ENCODE measurements at places on chromosomes 11 and 22.
A peak's percentile ranks its signal among the peaks of the same experiment; 100 is the strongest.

DNA sequence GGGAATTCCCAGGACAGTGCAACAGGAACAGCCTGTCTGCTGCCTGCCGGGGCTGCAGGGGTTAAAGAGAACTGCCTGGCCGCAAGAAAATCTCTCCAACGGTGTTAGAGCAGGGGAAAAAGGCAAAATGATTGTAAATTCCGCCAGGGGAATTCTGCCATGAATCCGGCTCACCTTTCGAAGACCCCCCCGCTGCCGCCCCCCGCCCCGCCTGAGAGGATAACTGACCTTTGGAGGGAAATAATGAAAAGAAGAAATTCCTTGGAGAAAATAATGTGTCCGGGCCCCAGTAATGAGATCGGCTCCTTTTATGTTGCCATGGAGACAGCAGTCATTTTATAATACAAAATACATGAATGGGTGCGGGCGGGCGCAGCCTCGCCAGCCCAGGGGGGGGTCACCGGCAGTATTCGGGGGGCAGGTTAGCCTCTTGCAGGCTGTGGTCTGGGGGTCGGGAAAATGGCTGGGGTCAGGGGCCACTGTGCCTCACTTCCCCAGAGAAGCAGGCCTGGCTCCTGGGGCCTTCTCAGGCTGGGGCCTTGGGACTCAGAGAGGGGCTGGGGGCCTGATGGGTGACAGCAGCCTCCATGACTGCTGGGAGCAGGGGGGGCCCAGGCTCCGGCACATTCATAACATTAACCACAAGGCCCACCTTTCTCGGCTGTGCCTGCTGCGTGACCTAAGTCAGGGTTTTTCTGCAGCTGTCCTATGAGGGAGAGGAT lies 228.1 kb downstream of the MN1 start:
- no peak for DNase-seq

DNA sequence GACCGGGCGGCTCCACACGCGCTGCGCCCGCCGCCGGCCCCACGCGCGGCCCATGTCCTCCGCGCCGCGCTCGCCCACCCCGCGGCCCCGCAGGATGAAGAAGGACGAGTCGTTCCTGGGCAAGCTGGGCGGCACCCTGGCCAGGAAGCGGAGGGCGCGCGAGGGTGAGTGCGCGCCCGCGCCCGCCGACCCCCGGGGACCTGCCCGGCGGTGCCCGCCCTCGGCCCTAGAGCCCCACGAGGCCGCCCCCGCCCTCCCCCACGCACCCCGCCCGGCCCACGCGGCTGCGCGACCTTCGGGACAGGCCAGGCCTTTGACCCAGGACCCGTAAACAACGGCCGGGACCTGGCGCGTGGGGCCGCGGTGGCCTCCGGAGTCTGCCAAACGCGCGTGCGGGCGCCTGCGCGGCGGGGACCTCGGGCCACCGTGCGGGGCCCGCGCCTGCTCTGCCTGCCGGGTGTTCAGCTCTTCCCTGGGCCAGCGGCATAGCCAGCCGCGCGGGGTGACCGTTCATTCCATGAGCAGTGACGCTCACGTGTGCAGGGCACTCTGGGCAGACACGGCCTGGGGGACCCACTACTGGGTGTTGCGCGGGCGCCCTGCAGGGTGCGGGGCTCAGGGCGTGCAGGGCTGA lies at the start of gene PARVB:
Gene PARVB (plus strand): TSS at position 15 of the 634 bp plus-strand sequence. CDS start 38 bp downstream, at position 53.
- no peak for DNase-seq

DNA sequence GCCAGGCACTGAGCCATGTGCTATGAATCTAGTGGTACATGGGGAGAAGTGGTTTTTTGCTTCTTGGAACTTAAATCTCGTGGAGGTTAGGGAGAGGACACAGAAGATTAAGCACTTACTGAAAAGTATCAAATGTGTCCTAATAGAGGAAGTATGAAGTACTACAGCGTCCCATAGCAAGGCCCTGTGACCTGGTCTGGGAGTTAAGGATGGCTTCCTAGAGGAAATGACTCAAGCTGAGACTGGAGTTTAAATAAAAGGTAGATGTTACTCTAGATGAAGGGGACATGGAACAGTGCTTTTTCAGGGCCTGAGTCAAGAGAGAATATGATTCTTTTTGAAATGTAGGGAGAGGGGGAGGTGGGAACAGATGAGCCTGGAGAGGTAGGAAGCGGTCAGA lies 202.9 kb downstream of the GRIK4 start:
- DNase-seq = peak; percentile 27

- peak; percentile 6 for DNase-seq
These were observed 696.2 kb upstream of the TENM4 start for GRCh38 chr11:80136991-80137390.

- no peak for DNase-seq
These were observed 607 bp downstream of the MRPL11 start for GRCh38 chr11:66437979-66438503.

- DNase-seq = peak; percentile 14
These were observed 55.6 kb upstream of the LYVE1 start for GRCh38 chr11:10623797-10624761.

GRCh38 chr22:17769013-17769715 lies 5.1 kb downstream of the BID start:
- no peak for DNase-seq

GRCh38 chr11:46381819-46382645 lies 563 bp downstream of the MDK start:
- DNase-seq = no peak

GRCh38 chr11:126710804-126711399 lies 289.7 kb downstream of the KIRREL3 start:
- no peak for DNase-seq

- DNase-seq = no peak
These were observed 784.9 kb upstream of the LRRC4C start for GRCh38 chr11:42244376-42244775.

DNA sequence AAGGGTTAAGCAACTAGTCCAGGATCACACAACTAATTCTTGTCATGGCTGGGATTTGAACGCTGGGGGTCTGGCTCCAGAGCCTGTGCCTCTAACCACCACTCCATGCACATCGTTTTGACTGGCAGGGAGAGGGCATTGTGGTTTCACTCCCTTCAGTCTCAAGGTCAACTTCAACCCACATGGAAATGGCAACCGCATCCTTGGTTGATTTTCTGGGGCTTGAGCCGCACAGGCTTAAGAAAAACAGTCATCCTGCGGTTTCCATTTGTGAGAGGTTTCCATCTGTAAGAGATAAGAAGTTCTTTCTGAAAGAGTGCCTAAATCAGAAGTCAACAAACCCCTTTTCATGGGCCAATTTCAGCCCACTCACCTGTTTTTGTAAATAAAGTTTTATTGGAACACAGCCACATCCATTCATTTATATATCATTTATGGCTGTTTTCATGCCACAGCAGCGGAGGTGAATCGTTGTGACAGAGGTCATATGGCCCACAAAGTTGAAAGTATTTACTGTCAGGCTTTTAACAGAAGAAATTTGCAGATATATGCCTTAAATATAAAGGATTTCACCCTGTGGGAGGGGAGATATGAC lies 65.7 kb downstream of the SGSM1 start:
- no peak for DNase-seq

- DNase-seq = no peak
These were observed 18.9 kb downstream of the TPST2 start for GRCh38 chr22:26570864-26571525.
